Hematopoietic multipotent progenitor cell treated with erythropoietin and hydrocortisone succinate and interleukin-3 and kit ligand, for 8 days (in vitro differentiated cells): ENCODE measurements at places on chromosomes 5 and 9.

DNA sequence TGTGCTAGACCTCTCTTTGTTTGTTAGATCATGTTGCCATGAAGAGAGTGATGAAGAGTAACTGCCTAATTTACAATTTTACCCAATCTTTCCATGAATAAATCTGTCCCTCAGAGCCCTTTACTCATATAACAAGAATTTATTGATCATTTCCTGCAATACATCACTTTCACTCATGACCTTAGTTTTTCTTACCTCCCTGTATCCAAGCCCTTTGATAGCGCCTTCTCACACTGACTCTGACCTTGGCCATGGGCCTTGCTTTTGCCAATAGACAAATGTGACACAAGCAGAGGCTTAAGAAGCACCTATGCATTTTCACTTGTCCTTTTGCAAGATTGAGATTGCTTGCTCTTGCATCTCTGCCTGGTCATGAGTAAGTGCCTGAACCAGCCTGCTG is 288.1 kb downstream of the NNT start:
- no peak for DNase-seq

- no peak for DNase-seq
Observed at GRCh38 chr5:67417839-67418238, 221.2 kb upstream of the CD180 start.

DNA sequence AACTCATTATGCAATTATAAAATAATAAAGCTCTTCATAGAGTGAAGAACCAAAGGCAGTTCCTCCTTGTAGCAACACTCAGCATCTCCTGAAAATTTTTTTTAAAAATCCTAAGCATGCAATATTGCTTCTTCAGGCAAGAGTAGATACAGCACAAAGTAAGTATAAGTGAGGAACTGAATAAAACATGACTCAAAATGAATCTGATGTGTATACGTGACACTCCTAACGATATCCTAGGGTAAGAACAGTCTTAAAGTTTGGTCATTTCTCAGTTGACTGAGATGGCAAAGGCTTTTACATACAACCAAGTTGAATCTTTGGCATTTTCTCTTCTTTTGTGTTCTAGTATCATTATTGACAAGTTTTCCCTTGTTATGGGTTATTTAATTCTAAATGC is 41.1 kb upstream of the AOPEP start:
- DNase-seq, result no peak

GRCh38 chr5:42351956-42352355 is 71.3 kb upstream of the GHR start:
- no peak for DNase-seq

DNA sequence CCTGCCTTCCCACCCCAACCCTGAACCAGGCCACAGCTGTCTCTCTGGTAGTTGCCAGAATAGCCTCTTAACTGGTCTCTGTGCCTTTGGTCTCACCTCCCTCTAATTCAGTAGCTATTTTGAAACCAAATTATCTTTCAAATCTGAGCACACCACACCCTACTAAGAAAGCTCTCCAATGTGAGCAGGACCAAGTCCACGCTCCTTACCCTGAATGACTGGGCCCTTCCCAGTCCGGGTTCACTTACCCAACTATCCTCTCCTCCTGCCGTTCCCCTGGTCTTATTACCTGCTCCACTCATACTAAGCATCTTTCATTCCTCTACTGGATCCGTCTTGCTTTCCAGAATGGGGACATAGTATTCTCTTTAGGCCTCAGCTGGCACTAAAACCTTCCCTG is 16.8 kb downstream of the ANKH start:
- no peak for DNase-seq

DNA sequence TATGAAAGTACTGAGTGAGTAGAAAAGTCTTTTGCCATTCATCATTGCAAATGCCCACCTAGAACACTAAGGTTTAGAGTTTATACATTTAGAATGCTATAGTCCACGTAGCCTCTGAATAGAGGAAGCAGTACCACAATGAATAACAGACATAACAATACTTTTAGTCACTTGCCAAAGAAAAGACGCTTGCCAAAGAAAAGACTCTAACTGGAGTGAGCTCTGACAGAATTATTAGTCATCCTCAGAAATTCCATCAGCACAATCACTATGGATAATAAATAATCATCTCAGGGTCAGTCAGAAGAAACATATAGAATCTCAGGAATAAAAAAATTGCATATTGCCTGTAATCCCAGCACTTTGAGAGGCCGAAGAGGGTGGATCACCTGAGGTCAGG is 168.5 kb upstream of the TARS1 start:
- no peak for DNase-seq

GRCh38 chr5:78102500-78102899 is 192.0 kb downstream of the AP3B1 start:
- no peak for DNase-seq

DNA sequence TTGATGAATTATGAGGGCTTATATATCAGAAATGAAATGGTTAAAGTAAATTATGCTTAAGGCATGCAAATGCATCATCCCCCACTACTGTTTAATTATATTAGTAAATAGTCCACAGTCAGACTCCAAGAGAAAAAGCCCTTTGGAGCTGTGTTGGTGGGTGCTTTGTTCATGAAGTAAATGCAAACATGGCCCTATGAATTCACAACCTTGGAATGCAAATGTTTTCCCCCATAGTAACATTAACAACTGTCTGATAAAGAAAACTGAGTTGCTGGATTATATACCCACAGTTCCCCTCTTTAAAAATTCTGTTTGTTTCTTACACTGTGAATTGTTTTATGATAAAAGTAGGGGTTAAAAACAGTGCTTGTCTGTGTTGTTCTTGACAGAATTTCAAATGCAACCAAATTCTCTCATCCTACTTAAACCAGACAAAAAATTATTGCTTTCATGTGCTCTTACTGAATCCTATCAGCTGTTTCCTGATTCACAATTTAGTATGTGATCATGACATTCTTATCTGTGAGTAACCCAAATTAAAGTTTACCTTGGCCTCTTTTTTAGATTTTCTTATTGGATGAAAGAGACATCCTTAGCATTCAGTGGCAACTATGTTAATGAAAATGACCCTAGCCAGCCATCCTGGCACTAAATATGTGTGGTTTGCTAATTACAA is 48.5 kb upstream of the SNCAIP start:
- DNase-seq, result no peak

DNA sequence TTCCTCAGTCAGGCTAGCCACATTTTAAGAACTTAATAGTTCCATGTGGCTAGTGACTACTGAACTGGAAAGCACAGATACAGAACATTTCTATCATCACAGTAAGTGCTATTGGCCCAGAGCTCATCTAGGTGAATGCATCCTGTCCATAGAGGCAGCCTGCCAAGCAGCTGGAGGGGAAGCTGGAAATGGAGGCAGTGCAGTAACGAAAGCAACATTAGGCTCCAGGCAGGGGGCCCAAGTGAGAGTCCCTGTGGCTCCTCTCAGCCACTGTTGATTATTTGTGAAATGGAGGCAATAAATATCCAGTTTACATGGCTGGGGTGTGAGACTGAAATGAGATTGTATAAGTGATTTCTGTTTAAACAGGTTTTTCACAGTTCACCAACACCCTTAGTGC is 227.2 kb upstream of the KLF9 start:
- no peak for DNase-seq

GRCh38 chr9:80143899-80144298 is 572.1 kb downstream of the TLE4 start:
- no peak for DNase-seq

DNA sequence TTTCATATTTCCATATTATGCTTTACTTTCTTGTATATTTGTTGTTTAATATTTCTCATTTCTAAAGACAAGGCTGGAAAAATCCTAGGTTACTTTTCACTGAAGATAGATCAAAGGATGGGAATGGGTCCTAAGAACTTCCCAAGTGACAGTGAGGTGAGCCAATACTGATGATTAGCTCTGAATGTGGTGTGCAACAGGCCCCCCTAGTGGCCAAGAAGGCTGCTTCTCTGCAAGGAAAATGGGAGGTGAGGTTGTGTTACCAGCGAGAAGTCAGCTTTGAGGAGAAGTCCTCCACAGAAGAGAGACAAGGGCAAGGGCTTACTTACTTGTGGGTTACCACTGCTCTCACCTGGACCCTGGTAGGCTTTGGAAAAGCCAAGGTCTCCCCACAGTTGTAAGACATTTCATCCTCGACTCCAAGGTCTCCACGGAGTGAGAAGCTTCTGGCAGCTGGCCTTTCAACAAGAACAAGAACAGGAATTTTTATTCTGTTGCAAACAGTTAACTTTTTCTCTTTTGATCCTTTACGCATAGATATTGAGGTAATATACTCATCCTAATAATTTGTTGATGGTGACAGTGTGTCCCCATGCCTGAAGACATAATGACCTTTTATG is 69.9 kb downstream of the MAMDC2 start:
- DNase-seq, result peak; percentile 41

DNA sequence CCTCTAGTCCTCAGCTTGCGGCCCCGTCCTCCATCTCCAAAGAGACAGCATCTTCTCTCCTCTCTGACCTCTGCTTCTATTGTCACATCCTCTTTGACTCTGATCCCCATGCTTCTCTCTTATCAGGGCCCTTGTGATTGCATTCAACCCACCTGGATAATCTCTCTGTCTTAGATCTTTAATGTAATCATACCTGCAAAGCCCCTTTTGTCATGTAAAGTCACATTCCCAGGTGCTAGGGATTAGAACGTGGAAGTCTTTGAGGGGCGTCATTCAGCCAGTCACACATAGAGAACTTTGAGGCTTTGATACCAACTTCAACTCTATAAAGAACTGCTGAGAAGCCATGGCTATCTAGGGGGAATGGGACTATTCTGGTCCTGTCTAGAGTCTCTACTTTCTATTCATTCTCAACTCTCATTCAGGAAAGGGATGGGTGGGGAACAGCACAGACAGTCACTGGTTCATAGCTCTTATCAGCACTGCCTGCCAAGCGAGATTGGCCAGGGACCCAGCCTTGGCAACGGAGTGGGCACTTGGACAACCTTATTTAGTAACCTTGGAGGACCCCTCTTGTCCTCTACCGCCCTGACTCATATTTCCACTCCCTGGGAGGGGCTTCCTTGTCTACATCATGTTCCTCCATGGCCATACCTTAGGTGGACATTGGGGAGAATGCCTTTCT is 29.0 kb downstream of the TAS2R1 start:
- DNase-seq, result no peak

- DNase-seq, result no peak
Observed at GRCh38 chr5:59596586-59597350, 296.8 kb downstream of the PDE4D start.

DNA sequence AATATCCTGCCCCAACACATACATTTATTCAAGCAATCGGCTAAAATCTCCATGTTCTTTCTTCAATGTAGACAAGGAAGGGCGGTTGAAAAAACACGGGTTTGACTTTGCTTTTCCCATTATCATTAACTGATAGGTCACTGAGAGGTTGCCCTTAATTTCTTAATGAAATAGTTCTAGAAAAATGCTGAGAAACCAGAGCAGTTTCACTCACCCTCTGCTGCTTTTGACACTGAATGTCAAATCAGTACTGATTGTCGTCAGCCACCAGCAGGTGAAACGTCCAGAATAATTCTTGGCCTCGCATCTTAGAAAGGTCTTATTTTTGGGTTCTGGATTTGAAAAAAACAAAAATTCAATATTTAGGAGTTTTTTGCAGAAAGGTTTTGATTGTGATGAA is 8.1 kb downstream of the IL12B start:
- DNase-seq, result no peak

- DNase-seq, result no peak
Observed at GRCh38 chr5:134022333-134022732, 17.6 kb upstream of the VDAC1 start.

GRCh38 chr9:69040646-69041045 is 5.1 kb downstream of the FXN start:
- DNase-seq, result no peak

- no peak for DNase-seq
Observed at GRCh38 chr5:173919443-173919842, 31.3 kb downstream of the CPEB4 start.

- DNase-seq, result no peak
Observed at GRCh38 chr5:17219469-17219868, 2.0 kb downstream of the BASP1 start.

GRCh38 chr5:53469946-53470687 is 10.3 kb upstream of the FST start:
- no peak for DNase-seq

GRCh38 chr9:94577571-94577970 is 16.1 kb downstream of the FBP2 start:
- no peak for DNase-seq

GRCh38 chr5:150301170-150301505 is 1.6 kb downstream of the ARSI start:
- no peak for DNase-seq

- no peak for DNase-seq
Observed at GRCh38 chr9:133779081-133779480, 40.9 kb upstream of the SARDH start.

DNA sequence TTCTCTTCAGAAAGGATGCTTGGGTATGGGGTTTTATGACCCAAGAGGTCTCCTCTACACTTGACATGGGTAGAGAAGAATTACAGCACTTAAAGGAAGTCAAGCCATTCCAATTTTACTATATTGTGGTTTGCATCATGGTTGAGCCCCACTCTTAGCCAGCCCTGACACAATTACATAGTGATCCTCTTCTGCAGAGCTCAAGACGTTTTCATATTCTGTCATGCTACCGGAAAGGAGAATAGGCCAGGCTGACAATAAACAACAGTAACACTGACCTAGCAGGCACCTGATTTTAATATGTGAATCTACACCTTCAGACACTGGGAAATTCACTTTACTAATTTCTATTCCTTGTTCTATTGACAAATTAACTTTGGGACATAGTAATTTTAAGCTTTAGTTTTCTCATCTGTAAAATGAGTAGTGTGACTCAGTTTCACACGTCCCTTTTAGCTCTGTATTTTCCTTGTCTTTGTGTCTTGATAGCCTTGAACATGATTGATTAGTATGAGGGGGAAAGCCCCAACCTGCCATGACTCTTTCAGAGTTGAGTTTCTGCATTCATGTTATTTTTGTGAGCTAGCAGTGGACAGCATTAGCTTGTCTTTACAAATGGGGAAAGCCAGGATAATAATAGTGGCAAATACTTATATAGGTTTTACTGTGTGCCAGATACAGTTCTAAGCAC is 83.8 kb downstream of the SV2C start:
- no peak for DNase-seq

DNA sequence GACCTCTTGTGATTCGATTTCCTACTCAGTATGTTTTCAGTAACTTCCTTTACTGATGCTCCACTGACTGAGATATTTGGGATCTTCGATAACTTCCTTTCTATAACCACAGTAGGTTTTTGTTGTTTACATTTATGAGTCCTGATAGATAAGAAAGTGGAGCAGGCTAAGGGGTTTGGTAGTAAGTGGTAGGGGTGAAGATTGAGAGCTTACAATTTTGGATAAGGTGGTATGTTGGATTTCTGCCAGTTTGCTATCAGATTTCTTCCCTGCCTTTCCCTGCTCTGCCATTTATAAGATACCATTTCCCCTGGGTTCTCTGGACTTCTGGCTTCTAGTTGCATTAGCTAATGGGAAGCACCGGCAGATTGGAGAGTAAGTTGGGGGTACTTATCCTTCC is 7.9 kb upstream of the NDUFS4 start:
- DNase-seq, result peak; percentile 39

DNA sequence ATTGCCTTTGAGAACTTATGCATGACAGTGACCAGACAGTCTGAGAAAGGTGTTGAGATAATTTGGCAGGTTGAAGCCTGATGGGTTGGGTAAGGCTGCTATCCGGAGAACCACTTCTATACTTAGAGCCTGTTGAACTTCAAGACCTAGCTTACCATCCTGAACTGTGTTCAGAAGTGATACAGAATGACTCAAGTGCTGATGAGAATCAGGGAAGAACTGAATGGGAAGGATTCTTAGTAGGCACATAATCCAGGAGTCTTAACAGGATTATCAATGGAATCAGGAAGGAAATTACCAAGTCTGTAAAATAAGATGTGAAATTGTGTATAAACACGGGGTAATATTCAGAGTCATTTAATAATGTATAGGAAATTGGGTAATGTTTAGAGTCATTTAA is 9.0 kb upstream of the PAPPA start:
- DNase-seq, result no peak
